ENCODE measurements at places on chromosomes 2 and 18.

- DNase-seq = no peak
Observed at GRCh38 chr2:134269230-134269629, 15.4 kb downstream of the MGAT5 start.

GRCh38 chr2:1835581-1836201 lies 91.4 kb upstream of the PXDN start:
- DNase-seq = no peak

GRCh38 chr18:48933578-48934414 lies 17.0 kb downstream of the SMAD7 start:
- DNase-seq = no peak

GRCh38 chr2:40372283-40372985 lies 79.5 kb downstream of the SLC8A1 start:
- DNase-seq = no peak

DNA sequence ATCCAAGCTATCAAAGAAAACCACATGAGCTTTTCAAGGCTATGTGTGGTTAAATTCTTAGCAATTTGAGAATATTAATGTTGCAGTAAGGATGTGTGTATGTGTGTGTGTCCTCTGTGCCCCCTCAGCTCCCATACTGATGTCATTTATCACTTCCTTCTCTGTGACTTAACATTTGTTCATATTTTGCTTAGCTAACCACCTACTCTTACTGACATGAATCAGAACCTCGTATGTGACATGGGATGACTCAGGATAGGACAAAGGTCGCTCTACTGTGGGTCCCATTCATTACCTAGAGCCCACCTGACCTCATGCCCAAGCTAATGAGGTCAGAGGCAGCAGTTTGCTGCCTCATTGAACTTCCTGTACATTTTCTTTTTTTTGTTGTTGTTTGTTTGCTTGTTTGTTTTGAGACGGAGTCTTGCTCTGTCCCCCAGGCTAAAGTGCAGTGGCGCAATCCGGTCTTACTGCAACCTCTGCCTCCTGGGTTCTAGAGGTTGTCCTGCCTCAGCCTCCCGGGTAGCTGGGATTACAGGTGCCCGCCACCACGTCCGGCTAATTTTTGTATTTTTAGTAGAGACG lies 36.3 kb downstream of the MOGAT1 start:
- no peak for DNase-seq

DNA sequence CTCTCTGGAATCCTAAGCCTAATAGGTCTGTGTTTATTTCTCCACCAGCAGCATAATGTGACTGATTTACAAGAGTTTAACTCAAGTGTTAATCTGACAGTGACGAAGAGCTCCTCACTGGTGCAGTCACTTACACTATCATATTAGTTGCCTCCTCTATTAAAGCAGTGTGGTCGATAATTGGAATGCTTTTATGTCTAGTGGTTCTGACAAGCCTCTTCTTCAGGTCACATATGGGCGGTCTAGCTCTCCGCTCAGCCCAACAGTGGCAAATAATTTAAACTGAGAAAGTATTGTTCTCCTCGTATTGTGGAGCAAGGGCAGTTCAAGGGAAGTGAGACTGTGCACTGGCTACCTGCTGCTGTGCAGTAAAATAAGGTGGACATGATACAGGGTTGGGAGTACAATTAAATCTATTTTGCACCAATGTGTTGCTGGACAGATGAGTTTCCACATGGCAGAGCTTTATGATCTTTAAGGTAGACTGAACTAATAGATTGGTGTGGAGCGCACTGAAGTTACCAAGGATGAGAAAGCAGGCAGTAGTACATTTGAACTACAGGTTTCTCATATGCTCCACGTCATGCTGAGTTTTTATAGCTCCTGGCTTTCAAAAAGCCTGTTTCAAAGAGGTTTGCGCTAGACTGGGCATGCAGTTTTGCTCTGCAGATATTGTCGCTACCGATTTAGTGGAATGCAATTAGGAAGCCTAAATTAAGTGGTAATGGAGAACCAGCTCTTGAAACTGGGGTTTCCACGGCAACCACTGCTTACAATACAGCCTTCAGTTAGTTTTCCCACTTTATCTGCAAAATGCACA lies 151.7 kb upstream of the POU3F3 start:
- no peak for DNase-seq

- DNase-seq = no peak
Observed at GRCh38 chr18:36075862-36076587, 8.7 kb upstream of the RPRD1A start.
